Suppressor macrophage treated with lipopolysaccharide for 1 hour (primary cell): ENCODE measurements at places on chromosomes 5 and 9.

- no peak for DNase-seq
Observed at GRCh38 chr5:145983446-145983845, 47.1 kb downstream of the SH3RF2 start.

- no peak for DNase-seq
Observed at GRCh38 chr5:113057557-113057984, 81.0 kb downstream of the DCP2 start.

GRCh38 chr9:89497257-89497963 is 503 bp downstream of the SEMA4D start:
- peak; percentile 26 for DNase-seq

GRCh38 chr5:172956936-172957335 is 2.3 kb upstream of the RPL26L1 start:
- peak; percentile 29 for DNase-seq

DNA sequence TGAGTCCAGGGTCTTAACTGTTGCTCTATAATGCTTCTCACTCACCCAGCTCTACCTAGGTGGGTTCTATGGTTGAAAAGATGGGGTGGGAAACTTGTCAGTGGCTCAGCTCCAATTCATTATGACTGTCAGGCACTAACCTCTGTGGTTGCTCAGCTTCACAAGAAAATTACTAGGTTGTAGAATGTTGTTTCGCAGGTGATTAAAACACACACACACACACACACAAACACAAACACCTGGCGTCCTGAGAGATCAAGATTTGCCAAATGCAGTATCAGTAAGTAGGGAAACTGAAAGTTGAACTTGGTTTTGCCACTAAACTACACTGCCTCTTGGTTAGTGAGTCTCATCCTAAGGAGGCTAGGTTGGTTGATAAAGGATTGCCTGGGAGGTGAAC is 2.8 kb downstream of the MCCC2 start:
- no peak for DNase-seq
